Fibroblast of the conjunctiva (primary cell): ENCODE measurements at places on chromosomes 16 and 17.

GRCh38 chr16:57725151-57725550 is 10.4 kb upstream of the KATNB1 start:
- no peak for DNase-seq

- DNase-seq = no peak
Measured at GRCh38 chr17:12979826-12980500, 37.9 kb downstream of the ELAC2 start.

DNA sequence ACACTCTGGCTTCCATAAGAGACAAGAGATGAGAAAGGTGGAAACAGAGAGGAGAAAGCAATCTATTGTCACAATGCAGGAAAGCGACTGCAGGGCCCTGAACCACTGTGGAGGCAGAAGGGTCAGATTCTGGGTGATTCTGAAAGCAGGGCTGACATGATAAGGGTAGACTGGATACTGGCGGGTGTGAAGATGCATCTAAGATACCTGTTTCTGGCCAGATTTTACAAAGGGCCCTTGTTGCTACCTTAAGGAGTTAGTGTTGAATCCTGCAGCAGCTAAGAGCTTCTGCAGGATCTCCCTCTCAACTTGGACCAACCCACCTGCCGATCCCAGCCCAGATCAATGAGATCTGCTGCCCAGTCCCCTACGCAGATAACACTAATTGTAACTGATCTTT is 6.1 kb upstream of the MEFV start:
- no peak for DNase-seq

- no peak for DNase-seq
Measured at GRCh38 chr17:39653316-39653661, 11.9 kb upstream of the TCAP start.

DNA sequence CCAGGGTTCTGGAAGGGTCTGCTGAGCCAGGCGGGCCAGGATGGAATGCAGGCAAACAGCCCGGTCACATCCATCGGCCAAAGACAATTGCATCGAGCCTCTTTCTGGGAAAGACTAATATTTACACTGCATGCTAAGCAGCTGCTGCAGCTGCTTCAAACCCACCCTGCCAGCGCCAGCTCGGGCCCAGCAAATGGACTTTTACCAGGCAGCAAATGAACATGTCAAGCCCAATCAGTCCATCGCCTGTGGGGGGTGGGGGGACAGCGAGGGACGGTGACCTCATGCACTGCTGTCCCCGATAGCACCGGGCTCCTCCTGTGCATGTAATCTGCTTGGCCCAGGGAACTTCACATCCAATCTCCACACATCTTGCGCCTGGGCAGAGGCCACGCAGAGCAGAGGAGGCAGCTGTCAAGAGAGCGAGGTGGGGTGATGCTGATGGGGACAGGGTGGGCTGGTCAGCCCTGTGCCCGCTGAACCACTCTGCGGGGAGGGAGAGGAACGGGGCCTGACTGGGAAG is 39.4 kb upstream of the CDH5 start:
- no peak for DNase-seq

- no peak for DNase-seq
Measured at GRCh38 chr17:39744075-39744835, 6.5 kb downstream of the GRB7 start.

DNA sequence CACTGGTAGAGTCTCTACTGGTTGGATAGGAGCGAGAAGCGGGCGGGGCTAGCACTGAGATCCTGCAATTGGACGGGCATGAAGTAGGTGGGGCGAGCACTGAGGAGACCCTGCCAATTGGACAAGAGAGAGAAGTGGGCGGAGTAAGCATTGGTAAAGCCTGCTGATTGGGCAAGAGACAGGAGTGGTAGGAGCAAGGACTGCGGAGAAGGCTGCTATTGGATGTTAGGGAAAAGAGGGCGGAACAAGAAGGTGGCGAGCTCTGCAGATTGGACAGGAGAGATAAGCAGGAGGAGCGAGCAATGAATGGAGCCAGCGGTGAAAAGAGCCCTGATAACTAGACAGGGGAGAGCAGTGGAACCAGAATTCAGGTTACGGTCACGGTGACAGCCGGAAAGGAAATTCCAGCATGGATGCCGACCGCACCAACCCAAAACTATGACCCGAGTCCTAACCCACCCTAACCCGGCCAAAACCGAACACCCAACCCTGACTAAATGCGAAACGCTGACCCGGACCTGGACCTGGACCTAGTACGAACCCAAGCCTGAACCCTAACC is 4.8 kb downstream of the SCGB1C2 start:
- DNase-seq = no peak

GRCh38 chr17:49122566-49122965 is 10.0 kb upstream of the B4GALNT2 start:
- no peak for DNase-seq
